ENCODE measurements at places on chromosomes 16 and 17.

- H3K27me3 ChIP-seq: no peaks in the 10 kb centered on the region
- H3K4me1 ChIP-seq: no peaks in the 10 kb centered on the region
Observed at GRCh38 chr17:34071886-34072420, 183.1 kb upstream of the CCL2 start.

GRCh38 chr17:45577571-45578279 lies 87.2 kb upstream of the PLEKHM1 start:
- no peaks in the 10 kb centered on the region for H3K4me1 ChIP-seq
- no peak for DNase-seq
- no peak overlapping the region for H3K4me3 ChIP-seq
- no peaks in the 10 kb centered on the region for H3K27me3 ChIP-seq

DNA sequence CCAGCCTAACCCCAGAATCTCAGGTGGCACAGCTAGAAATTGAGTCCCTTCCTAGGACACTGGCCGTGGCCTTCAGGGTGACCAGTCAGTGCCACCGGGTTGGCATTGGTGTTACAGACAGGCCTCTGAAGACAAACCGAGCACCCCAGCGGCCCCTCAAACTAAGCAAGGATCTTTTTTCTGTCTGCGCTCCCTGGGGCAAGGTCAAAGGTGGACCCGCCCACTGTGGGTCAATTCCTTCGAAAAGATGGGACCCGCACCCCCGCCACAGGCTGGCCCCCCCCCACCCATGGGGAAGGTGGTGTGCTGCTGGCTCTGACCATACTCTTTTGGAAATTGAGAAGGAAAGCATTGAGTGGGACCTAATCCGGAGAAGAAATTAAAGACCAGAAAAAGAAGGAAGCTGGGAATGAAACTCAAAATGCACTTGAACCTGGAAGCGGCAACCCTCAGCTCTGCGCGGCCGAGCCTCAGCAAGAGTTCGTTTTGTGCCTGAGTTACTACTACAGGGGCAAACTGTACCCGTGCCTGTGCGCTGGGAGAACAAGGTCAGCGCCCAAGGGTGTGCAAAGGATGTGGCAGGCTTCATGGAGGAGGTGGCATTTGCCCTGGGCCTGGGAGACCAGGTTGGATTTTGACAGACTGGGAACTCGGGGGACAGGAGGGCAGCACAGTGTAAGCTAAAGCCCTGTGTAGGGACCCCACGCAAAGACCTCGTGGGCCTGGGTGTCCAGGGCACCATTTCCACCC lies 20.4 kb downstream of the TMC6 start:
- H3K27ac ChIP-seq: no peak overlapping the region
- no peak overlapping the region for H3K4me3 ChIP-seq
- DNase-seq: no peak
- no peaks in the 10 kb centered on the region for H3K4me1 ChIP-seq

GRCh38 chr16:73384506-73385089 lies 336.7 kb upstream of the ZFHX3 start:
- H3K4me1 ChIP-seq: no peaks in the 10 kb centered on the region
- no peak for DNase-seq
- H3K27me3 ChIP-seq: no peaks in the 10 kb centered on the region
- H3K36me3 ChIP-seq: no peaks in the 10 kb centered on the region
- no peak overlapping the region for H3K27ac ChIP-seq

- peaks cover 7% of the 10 kb centered on the region for H3K36me3 ChIP-seq
- no peak for DNase-seq
- no peak overlapping the region for H3K4me3 ChIP-seq
- no peak overlapping the region for H3K27ac ChIP-seq
- H3K27me3 ChIP-seq: no peaks in the 10 kb centered on the region
Observed at GRCh38 chr16:4486126-4486893, 10.1 kb downstream of the HMOX2 start.

- H3K27me3 ChIP-seq: no peaks in the 10 kb centered on the region
- no peak overlapping the region for H3K4me3 ChIP-seq
- H3K27ac ChIP-seq: no peak overlapping the region
Observed at GRCh38 chr17:70095455-70095854, 20.4 kb downstream of the KCNJ16 start.

GRCh38 chr17:45227926-45228762 lies 6.5 kb downstream of the FMNL1 start:
- DNase-seq: no peak
- H3K27ac ChIP-seq: no peak overlapping the region
- H3K27me3 ChIP-seq: peaks cover under 1% of the 10 kb centered on the region
- H3K4me3 ChIP-seq: no peak overlapping the region
- H3K36me3 ChIP-seq: no peaks in the 10 kb centered on the region
- peaks cover 8% of the 10 kb centered on the region for H3K4me1 ChIP-seq

GRCh38 chr16:59514651-59515050 lies 780.5 kb upstream of the GOT2 start:
- H3K4me1 ChIP-seq: no peaks in the 10 kb centered on the region
- no peaks in the 10 kb centered on the region for H3K27me3 ChIP-seq
- H3K27ac ChIP-seq: no peak overlapping the region
- H3K4me3 ChIP-seq: no peak overlapping the region

- H3K27ac ChIP-seq: no peak overlapping the region
- DNase-seq: no peak
- H3K4me1 ChIP-seq: no peaks in the 10 kb centered on the region
- no peaks in the 10 kb centered on the region for H3K27me3 ChIP-seq
Observed at GRCh38 chr16:46573008-46573833, 48.0 kb downstream of the SHCBP1 start.

DNA sequence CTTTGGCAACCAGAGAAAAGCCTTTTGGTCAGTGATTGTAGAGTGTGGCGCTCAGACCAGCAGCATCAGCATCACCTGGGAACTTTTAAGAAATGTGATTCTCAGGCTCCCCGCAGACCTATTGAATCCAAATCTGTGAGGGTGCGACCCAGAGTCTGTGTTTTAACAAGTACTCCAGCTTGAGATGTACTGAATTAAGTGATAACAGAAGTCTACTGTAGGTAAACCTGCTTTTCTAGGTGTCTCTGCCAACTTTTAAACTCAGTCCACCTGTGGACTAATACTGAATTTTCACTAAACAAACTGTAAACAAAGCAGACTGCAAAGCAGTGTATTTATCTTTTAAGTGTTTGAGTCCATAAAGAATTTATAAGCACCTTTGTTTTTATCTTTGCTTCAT lies 43.6 kb downstream of the NUP93 start:
- DNase-seq: no peak
- H3K4me3 ChIP-seq: no peak overlapping the region
- H3K27me3 ChIP-seq: no peaks in the 10 kb centered on the region
- no peak overlapping the region for H3K27ac ChIP-seq
- H3K4me1 ChIP-seq: no peaks in the 10 kb centered on the region

GRCh38 chr17:75776386-75777295 lies 8.0 kb upstream of the UNK start:
- DNase-seq: no peak
- H3K27ac ChIP-seq: no peak overlapping the region
- H3K4me1 ChIP-seq: peaks cover 9% of the 10 kb centered on the region
- peaks cover 16% of the 10 kb centered on the region for H3K36me3 ChIP-seq
- H3K27me3 ChIP-seq: no peaks in the 10 kb centered on the region
- no peak overlapping the region for H3K4me3 ChIP-seq

DNA sequence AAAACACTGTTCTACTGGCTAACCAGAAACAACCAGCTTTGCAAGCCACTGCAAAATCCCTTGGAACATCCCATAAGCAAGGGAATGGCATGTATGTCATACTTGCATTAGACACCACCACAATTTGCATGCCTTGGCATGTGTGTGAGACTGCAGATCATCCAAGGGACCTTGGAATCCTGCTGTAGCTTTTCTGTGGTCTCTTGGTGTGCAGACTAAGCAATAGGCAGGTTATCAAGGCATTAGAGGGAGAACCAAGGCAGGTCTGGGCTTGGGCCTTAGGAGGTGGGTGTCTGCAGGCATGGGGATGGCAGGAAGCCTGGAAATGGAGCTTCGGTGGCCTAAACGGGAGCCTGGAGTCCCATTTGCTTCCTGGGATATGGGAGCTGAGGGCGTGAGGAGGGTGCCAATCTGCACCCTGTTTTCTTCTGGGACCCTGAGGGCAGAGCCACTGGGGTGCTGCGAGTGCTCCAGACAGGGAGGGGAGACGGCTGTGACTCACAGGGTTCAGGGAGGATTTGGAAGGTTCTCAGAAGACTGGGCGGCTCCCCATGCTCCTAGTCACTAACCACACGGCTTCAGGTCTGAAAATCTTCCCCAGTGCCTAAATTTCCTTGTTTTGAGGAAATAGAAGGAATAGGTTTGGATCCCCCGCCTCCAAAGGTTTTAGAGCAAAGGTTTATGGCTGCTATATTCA lies 36.6 kb downstream of the FAM20A start:
- no peak for DNase-seq
- no peaks in the 10 kb centered on the region for H3K36me3 ChIP-seq
- no peak overlapping the region for H3K27ac ChIP-seq
- H3K4me1 ChIP-seq: no peaks in the 10 kb centered on the region

DNA sequence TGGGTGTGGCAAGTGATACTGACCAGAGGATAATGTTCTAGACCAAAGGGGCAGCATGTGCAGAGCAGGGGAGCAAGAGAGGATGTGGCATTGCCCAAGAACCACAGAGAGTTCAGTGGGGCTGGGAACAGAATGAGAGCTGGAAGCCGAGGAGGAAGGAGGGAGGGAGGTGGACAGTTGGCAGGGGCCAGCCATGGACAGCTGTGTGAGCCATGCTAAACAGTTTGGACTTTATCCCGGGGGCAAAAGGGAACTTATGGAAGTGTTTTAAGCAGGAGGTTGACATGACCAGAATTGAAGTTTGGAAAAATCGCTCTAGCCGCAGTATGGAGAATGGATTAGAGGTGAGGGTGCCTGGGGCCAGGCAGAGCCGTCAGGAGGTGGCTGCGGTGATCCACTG lies 29.4 kb upstream of the TMEM132E start:
- no peak for DNase-seq
- H3K27ac ChIP-seq: no peak overlapping the region
- no peak overlapping the region for H3K4me3 ChIP-seq
- no peaks in the 10 kb centered on the region for H3K27me3 ChIP-seq

GRCh38 chr16:85491798-85492294 lies 121.3 kb upstream of the GSE1 start:
- H3K36me3 ChIP-seq: no peaks in the 10 kb centered on the region
- H3K27me3 ChIP-seq: no peaks in the 10 kb centered on the region
- no peak overlapping the region for H3K27ac ChIP-seq
- no peak overlapping the region for H3K4me3 ChIP-seq

- no peaks in the 10 kb centered on the region for H3K27me3 ChIP-seq
- H3K27ac ChIP-seq: no peak overlapping the region
- H3K4me3 ChIP-seq: no peak overlapping the region
- H3K36me3 ChIP-seq: no peaks in the 10 kb centered on the region
- no peak for DNase-seq
Observed at GRCh38 chr16:57361404-57361803, 2.8 kb downstream of the CCL22 start.

- H3K27ac ChIP-seq: no peak overlapping the region
- no peaks in the 10 kb centered on the region for H3K27me3 ChIP-seq
- no peaks in the 10 kb centered on the region for H3K36me3 ChIP-seq
- H3K4me3 ChIP-seq: no peak overlapping the region
- peaks cover 26% of the 10 kb centered on the region for H3K4me1 ChIP-seq
Observed at GRCh38 chr16:9844361-9844760, 337.9 kb downstream of the GRIN2A start.

DNA sequence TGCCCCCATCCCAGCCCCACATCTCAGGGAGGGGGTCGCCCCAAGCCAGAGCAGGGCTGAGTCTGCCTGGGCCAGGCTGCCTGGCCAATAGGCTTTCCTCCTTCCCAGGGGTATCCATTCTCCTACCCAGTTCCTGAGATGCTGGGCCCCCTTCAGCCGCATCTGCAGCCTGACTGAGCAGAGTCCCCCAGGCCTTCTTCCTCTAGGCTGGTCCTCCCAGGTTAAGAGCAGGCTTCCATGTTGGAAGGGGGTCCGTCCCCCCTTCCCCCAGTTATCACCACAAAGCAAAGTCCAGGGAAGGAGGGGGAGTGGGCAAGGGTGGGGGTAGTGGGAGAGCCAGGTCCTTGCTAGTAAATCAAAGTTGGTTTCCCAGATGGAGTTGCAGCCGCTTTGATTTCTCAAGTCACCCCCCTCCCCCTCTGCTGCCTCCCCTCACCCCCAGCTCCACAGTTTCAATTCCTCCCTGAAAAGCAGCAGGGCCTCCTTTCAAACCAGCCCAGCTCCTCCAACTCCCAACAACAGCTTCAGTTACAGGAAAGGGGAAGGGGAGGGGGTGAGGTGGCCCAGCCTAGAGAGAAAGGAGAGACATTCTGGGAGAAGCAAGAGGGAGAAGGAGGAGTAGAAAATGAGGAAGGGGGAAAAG lies 9.5 kb upstream of the FZD2 start:
- H3K27ac ChIP-seq: no peak overlapping the region
- peaks cover 5% of the 10 kb centered on the region for H3K27me3 ChIP-seq
- no peak for DNase-seq

- H3K27ac ChIP-seq: no peak overlapping the region
- H3K4me3 ChIP-seq: no peak overlapping the region
- H3K27me3 ChIP-seq: no peaks in the 10 kb centered on the region
- no peak for DNase-seq
- H3K4me1 ChIP-seq: peaks cover 12% of the 10 kb centered on the region
Observed at GRCh38 chr17:63695889-63696288, 4.0 kb downstream of the LIMD2 start.

- DNase-seq: no peak
- H3K27me3 ChIP-seq: no peaks in the 10 kb centered on the region
- H3K36me3 ChIP-seq: no peaks in the 10 kb centered on the region
- H3K4me1 ChIP-seq: peaks cover 10% of the 10 kb centered on the region
Observed at GRCh38 chr17:82105882-82106687, 8.0 kb upstream of the FASN start.

DNA sequence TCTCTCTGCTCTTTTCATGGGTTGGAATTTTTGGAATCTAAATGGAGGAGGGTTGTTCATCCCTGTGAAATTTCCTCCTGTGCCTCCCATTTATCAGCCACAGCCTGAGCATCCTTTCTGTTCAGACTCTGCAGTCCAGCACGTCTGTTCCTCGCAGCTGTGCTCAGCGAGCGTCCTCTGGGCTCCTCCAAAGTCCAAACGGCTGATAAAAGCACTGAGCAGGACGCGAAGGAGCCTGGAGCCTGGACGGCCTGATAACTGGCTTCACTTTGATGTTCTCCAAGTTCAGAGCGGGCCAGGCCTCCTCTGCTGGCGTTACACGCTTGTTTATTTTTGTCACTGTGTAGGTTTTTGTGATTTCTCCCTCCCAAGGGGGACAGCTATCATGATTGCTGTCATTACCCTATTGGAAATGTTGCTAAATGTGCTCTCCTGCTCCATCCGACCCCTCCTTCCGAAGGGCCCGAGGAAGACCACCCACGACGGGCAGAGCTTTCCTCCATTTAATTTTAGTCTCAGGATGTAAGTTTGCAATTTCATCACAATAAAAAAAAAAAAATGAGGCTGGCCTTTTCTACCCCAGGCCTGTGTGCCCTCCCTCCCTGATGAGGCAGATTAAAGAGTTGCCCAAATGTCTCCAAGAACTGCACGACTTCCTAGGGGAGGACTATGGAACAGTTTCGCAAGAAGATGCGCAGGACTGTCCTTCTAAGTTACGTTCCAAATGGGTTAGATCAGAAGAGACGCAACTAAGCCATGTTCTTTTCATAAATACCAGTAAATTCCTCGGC lies 290.5 kb upstream of the FOXF1 start:
- H3K36me3 ChIP-seq: no peaks in the 10 kb centered on the region
- no peak overlapping the region for H3K27ac ChIP-seq
- H3K4me1 ChIP-seq: no peaks in the 10 kb centered on the region
- H3K27me3 ChIP-seq: peaks cover 16% of the 10 kb centered on the region
